ENCODE measurements at places on chromosomes 5 and 9. TPM values are rescaled to one million over a fixed set of nuclear protein-coding genes. Genes with fewer than 3 reads are reported as not detected.

Gene SHOC1
- not detected for total RNA-seq

Gene CDH12
- not detected for total RNA-seq

Gene HARS1
- 86.5 TPM for total RNA-seq

Gene SPATA31A3
- not detected for total RNA-seq

Gene PCDHB16
- total RNA-seq = not detected

Gene TMC1
- not detected for total RNA-seq

Gene ADGRD2
- not detected for total RNA-seq

Gene LHX3
- total RNA-seq = 0.14 TPM

Gene DMRT3
- total RNA-seq = not detected

Gene TAF7
- 89.1 TPM for total RNA-seq

Gene TEX10
- 26.7 TPM for total RNA-seq

Gene SHC3
- 0.39 TPM for total RNA-seq

Gene PDLIM7
- 65.0 TPM for total RNA-seq

Gene PFN3
- total RNA-seq = not detected

Gene HDHD3
- total RNA-seq = 19.7 TPM

Gene SLCO6A1
- total RNA-seq = not detected

All from A549 treated with ZK216348 at 1 μM for 4 hours (cell line).